ENCODE measurements at places on chromosomes 11 and 22.

- no peak for DNase-seq
These were observed 67.2 kb upstream of the SC5D start for GRCh38 chr11:121225382-121225781.

DNA sequence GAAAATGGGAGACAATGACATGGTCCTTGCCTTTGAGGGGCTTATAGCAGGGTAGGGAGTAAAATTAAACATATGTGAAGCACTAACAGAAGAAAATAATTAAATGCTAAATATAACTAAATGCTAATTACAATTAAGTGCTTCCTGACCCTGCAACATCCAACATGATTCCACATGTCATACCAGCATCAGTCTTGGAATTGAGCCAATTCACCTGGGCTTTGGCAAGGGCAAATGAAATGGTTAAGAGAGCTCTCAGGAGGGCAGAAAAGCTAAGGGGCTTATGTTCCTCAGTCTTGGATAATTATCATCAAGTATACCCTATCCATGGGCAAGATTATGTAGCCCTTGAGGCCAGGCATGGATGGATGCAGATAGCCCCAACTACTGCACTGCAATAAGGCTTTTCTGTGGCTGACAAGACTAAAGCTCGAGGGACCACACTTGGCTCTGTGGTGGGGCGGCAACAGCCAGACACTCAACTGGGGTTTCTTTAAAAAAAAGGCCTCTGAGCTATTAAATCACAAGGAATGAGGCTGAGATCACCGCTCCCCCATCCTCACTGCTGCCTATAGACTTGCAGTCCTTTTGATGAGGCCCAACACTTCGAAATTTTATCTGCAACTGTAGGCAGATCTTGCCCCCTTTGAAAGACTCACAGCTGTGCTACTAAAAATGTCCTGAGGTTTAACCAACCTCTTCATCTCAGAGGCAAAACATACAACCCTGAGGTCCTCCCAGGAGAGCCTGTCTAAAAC lies 39.0 kb downstream of the IL18BP start:
- DNase-seq, result no peak

DNA sequence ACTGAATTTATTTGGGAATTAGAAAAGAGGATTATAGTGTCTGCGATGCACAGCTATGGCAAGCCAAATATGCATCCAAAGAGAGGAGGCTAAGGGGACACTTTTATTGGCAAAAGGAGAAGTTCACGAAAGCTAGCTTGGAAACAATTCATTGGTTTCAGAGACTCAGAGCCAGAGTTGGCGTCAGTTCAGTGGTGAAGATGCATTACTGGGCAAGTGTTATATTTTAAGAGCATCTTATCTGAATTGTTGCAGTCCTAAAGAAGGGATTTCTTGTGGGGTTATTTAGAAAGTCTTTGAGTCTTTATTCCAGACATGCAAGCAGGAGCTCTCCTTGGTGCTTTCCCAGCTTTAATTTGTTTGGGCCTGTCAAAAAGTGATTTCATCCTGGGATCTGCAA lies 15.0 kb downstream of the CLDN5 start:
- no peak for DNase-seq

GRCh38 chr22:43000441-43001175 lies 14.3 kb downstream of the PACSIN2 start:
- DNase-seq, result no peak

GRCh38 chr22:43406186-43406790 lies 5.5 kb upstream of the MPPED1 start:
- no peak for DNase-seq

GRCh38 chr11:68076371-68077042 lies 37.7 kb downstream of the TCIRG1 start:
- DNase-seq, result no peak

- no peak for DNase-seq
These were observed 357.7 kb upstream of the ARHGAP42 start for GRCh38 chr11:100329352-100329751.

DNA sequence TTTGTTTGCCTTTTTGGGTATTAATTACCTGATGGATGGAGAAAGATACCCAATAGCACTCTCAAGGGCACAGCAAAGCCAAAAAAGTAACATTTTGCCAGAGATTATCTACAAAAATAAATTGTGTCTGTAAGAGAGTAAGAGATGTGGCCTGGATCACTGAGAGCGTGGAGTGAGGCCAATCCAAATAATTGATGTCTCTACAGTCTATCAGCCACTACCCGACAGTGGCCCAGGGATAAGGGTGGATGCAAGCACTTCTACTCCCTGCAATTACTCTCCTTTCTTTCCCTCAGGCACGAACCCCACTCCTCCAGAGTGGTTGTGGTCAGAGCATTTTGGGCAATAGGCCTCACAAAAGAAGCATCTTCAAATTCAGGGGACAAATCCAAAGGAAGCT lies 92.3 kb upstream of the ZC3H12C start:
- no peak for DNase-seq

- no peak for DNase-seq
These were observed 9.2 kb upstream of the FGF3 start for GRCh38 chr11:69828276-69828970.

- no peak for DNase-seq
These were observed 8.8 kb downstream of the KRTAP5-5 start for GRCh38 chr11:1638344-1638743.

- no peak for DNase-seq
These were observed 9.7 kb downstream of the TMEM45B start for GRCh38 chr11:129825380-129825779.
